ENCODE measurements at places on chromosomes 12 and 14. TPM values are rescaled to one million over a fixed set of nuclear protein-coding genes. Genes with fewer than 3 reads are reported as not detected.

GRCh38 chr12:116403546-116403945 is 126.1 kb upstream of the MED13L start:
- no peak for DNase-seq

GRCh38 chr14:57345106-57345505 is 45.3 kb upstream of the NAA30 start:
- DNase-seq, result no peak

DNA sequence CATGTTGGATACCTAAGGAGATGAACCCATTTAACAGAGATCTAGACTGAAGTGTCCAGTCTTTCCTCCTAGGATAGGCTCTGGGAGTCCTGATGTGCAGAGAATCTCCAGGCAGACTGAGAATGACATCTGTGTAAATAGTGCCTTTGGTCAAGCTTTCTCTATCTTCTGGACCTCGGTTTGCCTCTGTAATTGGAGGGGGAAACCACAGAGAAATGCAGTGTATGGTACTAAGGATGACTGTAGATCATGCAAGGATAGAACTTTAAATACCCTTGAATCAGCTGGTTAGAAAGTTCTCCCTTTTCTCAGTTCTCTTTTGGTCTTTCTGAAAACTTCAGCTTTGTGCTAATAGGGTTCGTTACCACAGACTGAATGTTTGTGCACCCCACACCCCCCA is 112.2 kb downstream of the PTPN11 start:
- DNase-seq, result no peak

DNA sequence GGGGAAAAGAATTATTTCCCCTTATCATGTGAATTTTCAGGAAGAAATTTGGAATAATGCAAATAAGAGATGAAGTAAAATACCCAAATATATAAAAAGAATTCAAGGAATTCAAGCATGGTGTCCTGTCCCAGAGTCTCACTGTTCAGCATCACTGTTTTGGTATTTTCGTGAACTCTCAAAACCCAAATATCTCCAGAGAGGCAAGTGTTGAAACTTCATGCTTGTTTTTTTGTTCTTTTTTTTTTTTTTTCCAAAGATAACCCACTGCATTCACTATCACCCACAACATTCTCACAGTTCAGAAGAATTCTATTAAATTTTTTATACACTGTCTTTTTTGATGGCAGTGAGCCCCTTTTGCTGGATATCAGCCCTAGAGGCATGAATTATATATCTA is 354.9 kb downstream of the DIO2 start:
- DNase-seq, result no peak

DNA sequence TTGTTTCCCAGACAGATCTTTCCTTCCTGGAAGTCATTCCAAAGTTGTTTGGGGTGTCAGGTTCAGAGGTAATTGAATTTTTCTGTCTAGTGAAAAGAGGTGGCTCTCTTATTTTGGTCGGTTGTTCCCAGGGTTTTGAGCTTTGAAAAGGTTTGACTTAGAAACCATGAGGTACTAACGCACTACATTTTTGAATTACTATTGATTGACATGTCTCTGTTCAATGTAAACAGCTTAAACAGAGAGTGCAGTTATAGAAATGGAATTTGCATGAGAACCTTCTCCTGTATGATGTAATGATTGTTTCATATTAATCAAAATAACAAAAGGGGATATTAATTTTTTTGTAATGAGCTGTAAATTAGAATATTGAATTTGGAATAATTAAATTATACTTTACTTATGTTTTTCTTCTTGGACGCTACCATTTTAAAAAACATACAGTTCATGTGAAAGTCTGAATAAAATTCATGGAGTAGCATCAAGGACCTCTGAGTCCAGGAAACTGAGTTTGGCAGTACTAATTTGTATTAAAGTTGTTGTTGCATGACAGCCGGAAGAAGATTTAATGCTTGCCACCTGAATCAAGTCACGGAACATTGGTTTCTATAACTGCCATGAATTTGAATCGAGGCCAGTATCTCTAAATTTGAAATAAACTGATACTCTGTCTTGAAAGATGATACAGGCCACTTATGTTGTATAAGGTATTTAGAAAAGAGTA is 41.7 kb downstream of the NPAS3 start:
- no peak for DNase-seq

DNA sequence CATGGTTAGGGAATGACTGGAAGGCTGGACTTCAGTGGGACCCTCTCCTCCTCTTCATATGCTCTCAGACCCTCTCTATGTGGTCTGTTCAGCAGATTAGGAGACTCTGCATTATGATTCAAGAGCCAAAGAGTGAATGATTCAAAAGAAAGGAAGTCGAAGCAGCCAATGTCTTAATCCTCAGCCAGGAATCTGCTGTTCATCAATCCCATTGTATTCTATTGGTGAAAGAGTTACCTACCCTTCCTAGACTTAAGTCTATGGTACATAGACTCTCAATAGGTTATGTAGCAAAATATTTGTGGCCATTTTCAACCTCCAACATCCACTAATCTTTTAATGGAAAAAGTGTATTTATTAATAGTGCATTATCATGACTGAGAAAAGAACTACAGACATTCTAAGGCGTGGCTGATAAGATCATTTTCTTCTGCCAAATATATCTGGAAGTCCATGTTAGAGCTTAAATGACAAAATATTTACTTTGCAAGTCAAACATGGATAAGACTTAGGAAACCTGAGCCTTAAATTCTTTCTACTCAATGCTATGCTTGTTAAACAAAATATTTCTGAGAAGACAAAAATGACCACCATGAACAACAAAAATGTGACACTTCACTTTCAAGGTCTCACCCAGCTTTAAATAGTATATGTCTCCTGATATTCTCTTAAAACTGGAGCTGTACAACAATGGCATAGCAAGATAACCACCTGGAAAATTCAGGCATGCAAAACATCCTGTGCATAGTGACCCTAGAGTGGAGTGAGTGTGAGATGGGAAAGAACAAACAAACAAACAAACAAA is 1100.6 kb downstream of the GALC start:
- no peak for DNase-seq

DNA sequence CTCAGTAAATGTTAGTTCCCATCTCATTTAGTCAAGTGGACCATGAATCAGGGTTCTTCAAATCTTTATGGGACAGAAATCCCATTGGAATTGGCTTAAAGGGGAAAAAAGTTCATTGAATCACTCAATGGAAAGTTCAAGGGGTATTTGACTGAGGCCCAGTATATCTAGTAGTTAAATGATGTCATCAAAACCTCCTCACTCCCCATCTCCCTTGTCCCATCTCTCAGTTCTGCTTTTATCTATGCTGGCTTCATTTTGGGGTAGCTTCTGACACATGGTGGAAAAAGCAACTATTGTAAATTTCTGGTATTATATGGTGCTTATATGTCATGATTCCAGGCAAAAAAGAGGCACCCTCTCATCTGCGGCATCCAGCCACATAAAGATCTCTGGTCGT is 51.9 kb downstream of the DAAM1 start:
- DNase-seq, result no peak

GRCh38 chr12:121765573-121765972 is 27.9 kb downstream of the RHOF start:
- no peak for DNase-seq

DNA sequence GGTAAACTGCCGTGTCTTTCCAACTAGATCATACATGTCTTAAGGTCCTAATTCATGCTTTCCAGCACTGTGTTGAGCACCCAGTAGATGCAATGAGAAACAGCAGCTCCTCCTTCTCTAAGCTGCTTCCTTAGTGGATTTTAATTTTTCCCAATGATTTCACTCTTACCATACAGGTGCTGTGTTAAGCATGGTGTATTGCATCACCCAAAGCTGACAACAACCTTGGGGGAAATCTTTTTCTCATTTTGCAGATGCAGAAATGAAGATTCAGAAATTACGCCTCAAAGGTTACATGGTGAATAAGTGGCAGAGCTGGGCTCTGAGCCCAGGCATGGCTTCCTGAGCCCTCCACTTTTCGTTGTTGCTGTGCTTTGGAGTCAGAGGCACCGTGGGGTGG is 75.6 kb downstream of the NEDD1 start:
- DNase-seq, result no peak

DNA sequence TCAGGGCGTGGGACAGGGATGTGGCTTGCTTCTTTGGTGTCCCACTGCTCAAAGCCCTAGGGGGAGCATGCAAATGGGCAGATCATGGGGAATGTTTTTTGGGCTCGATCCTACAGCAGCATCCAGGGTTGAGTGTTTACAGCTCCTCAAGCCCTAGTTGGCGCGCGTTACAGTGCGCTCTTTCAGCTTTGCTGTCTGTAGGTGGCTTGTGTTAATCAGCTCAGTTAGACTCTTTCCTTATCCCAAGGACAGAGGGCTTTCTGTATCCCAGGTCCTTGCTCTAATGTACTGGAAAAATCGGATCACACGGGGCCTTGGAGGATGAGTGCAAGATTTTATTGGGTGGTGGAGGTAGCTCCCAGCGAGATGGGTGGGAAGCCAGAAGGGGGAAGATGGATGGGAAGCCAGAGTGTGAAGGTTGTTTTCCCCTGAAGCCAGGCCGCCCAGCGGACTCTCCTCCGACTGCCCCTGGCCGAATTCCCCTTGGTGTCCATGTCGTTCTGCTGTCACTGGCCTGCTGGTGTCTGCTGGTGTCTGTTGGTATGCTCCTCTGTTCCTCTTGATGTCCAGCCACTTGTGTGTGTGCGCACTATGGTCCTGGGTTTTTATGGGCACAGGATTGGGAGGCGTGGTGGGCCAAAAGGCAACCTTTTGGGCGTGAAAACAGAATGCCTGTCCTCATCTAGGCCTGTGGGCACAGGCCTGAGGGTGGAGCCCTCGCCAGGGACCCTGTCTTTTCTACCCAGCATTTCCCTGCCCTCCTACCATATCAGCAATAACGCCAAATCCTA is 10.7 kb upstream of the TXNRD1 start:
- DNase-seq, result no peak

DNA sequence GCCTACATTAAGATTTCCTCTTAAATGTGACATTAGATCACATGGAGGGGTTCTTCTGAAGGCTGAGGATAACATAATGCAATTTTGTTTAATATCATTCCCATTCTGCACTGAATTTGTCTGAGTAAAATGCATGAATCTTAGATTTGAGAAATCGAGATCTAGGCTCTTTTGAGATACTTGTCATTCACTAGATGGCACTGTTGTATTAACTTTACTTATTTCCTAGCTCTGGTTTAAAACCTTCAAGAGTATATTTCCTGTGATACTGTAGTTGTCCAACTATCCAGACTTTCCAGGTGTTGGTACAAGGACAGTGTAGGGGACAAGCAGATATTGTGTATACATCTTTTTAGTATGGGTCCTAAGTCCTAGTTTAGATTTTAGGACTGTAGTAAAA is 91.7 kb upstream of the SEL1L start:
- DNase-seq, result no peak

NINJ2 gene
- total RNA-seq, result 5.3 TPM

KRT2 gene
- not detected for total RNA-seq

PSMC1 gene
- total RNA-seq, result 122 TPM

PPP1R1A gene
- total RNA-seq, result 298 TPM

TAS2R42 gene
- total RNA-seq, result not detected

All from left ventricle myocardium superior (tissue), 1 donor.